Thoracic aorta (tissue), 2 donors: ENCODE measurements at places on chromosomes 1 and 21. TPM values are rescaled to one million over a fixed set of nuclear protein-coding genes. Genes with fewer than 3 reads are reported as not detected.

DNA sequence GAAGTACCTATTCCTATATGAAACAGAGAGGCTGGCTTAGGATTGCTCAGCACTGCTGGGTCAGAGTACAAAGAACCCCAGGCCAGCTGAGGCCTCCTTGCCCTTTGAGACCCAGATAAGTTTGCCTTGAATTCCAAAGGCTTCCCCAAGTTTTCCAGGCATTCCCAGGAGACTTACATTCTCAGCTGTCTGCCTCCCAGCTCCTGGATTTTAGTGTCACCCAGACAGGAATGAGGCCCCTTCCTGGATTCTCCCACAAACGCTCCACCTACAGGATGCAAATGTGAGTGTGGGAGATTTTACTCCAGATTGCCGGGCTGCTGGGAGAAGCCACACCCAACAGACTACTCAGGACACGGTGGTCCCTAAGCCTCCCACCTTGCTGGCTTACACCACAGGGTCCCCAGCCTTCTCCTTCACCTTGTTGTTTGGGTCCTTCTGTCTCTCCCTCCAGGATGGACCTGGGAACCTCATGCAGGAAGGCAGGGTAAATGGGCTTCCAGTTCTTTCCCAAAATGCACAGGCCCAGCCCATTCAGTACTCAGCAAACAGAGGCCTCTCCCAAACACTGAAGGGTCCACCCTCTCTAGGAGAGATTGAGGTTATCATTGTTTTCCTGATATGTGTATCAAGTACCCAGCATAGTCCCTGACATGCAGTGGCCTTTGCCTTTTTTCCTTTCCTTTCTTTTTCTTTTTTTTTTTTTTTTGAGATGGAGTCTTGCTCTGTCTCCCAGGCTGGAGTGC is 10.6 kb downstream of the RHBG start:
- no peak overlapping the region for H3K4me3 ChIP-seq
- no peaks in the 10 kb centered on the region for H3K36me3 ChIP-seq
- no peak overlapping the region for H3K27ac ChIP-seq

DNA sequence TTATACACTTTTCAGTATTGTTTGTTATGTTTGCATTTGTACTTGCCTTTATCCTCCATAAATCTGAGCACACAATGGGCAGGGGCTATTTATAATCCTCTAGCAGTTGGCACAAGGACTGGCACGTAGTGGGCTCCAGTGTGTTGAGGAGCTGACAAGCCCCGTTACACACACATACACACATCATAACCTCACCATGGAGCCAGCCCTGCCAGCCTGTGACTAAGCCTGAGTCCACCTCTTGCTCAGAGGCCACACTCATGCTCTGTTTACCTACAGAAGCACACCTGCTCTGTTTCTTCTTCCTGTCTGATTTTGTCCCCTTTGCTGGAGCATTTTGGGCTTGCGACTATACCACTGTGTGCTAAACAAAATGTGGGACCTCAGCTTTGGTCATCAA is 64.5 kb upstream of the SPATA6 start:
- no peak overlapping the region for H3K27ac ChIP-seq
- H3K4me3 ChIP-seq = no peak overlapping the region
- H3K36me3 ChIP-seq = no peaks in the 10 kb centered on the region
- no peak for DNase-seq
- peaks cover 13% of the 10 kb centered on the region for H3K4me1 ChIP-seq
- no peaks in the 10 kb centered on the region for H3K27me3 ChIP-seq

GRCh38 chr1:236107121-236107907 is 35.0 kb upstream of the GPR137B start:
- no peak overlapping the region for H3K4me3 ChIP-seq
- no peaks in the 10 kb centered on the region for H3K36me3 ChIP-seq
- no peak overlapping the region for H3K27ac ChIP-seq
- H3K27me3 ChIP-seq = no peaks in the 10 kb centered on the region
- DNase-seq = no peak

- DNase-seq = no peak
- H3K4me3 ChIP-seq = no peak overlapping the region
- no peak overlapping the region for H3K27ac ChIP-seq
- H3K36me3 ChIP-seq = no peaks in the 10 kb centered on the region
- peaks cover 4% of the 10 kb centered on the region for H3K4me1 ChIP-seq
Observed at GRCh38 chr1:44526295-44527073, 121.4 kb downstream of the RNF220 start.

GRCh38 chr1:67618285-67619018 is 66.5 kb upstream of the GADD45A start:
- H3K27ac ChIP-seq = peak overlapping the region; percentile 62
- H3K36me3 ChIP-seq = no peaks in the 10 kb centered on the region
- H3K4me1 ChIP-seq = peaks cover 5% of the 10 kb centered on the region
- H3K4me3 ChIP-seq = peak overlapping the region; percentile 56
- DNase-seq = peak; percentile 46

The FCER1A gene
- total RNA-seq = 2.7 TPM

GRCh38 chr1:149916898-149917252 is 769 bp downstream of the SV2A start:
- no peaks in the 10 kb centered on the region for H3K27me3 ChIP-seq
- H3K4me3 ChIP-seq = peak overlapping the region; percentile 93
- H3K27ac ChIP-seq = peak overlapping the region; percentile 63
- DNase-seq = no peak

GRCh38 chr1:206686478-206687249 is 2.0 kb downstream of the MAPKAPK2 start:
- H3K27ac ChIP-seq = peak overlapping the region; percentile 99
- DNase-seq = no peak
- no peaks in the 10 kb centered on the region for H3K27me3 ChIP-seq
- H3K4me1 ChIP-seq = peaks cover 60% of the 10 kb centered on the region
- no peaks in the 10 kb centered on the region for H3K36me3 ChIP-seq

- H3K36me3 ChIP-seq = no peaks in the 10 kb centered on the region
- H3K27me3 ChIP-seq = no peaks in the 10 kb centered on the region
- no peak for DNase-seq
- H3K4me3 ChIP-seq = no peak overlapping the region
Observed at GRCh38 chr1:162276493-162276892, 100.2 kb downstream of the SPATA46 start.

The CAPN8 gene
- 17.5 TPM for total RNA-seq

GRCh38 chr1:14549897-14550620 is 48.4 kb upstream of the KAZN start:
- H3K27ac ChIP-seq = no peak overlapping the region
- H3K4me1 ChIP-seq = no peaks in the 10 kb centered on the region
- H3K4me3 ChIP-seq = no peak overlapping the region
- H3K27me3 ChIP-seq = no peaks in the 10 kb centered on the region
- H3K36me3 ChIP-seq = no peaks in the 10 kb centered on the region

The GBP7 gene
- not detected for total RNA-seq

The NBPF4 gene
- total RNA-seq = not detected

DNA sequence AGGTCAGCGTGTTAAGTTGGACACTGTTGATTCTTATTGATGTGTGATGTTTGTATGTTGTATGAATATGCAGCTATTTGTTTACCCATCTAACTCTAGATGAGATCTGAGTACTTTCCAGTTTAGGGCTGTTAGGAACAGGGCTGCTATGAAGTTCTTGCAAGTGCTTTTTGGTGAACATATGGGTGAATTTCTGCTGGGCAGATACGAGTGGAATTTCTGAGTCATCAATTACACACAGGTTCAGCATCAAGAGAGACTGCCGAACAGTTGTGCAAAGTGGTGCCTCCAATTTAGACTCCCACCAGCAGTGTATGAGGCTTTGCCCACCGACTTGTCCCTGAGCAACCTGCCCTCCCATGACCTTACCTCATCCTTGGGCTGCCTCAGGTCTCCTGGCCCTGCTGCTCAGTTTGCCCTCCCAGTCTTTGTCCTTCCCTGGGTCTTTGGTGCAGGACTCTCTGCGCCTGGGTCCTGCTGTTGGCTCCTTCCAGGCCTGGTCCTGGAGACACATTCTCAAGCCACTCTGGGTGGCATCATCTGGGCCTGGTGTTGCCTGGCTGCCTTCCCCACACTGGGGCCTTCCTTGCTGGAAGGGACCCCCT is 343.6 kb downstream of the PTPRU start:
- no peak overlapping the region for H3K27ac ChIP-seq
- H3K36me3 ChIP-seq = no peaks in the 10 kb centered on the region
- no peaks in the 10 kb centered on the region for H3K4me1 ChIP-seq
- no peak for DNase-seq
- no peak overlapping the region for H3K4me3 ChIP-seq

- DNase-seq = no peak
- no peak overlapping the region for H3K27ac ChIP-seq
- H3K36me3 ChIP-seq = no peaks in the 10 kb centered on the region
- H3K4me1 ChIP-seq = peaks cover 14% of the 10 kb centered on the region
- H3K4me3 ChIP-seq = no peak overlapping the region
Observed at GRCh38 chr1:174995916-174996315, 3.8 kb upstream of the CACYBP start.

DNA sequence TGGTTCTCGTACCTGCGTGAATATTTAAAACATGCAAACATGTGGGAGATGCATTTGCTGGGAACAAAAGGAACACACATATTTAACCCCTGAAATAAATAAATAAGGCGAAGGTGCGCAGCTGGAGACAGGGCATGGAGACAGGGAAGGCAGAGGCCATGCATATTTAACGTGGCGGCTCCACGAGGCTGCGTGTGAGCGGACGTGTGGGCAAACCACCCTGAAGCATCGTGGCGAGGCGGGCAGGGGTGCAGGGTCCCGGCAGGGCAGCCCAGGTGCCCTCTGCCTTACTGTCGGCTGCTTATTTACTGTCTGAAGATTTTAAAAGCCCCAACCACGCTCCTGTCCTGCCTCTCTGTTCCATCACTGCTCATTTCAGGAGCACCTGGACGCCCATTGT is 104.0 kb upstream of the ACTRT2 start:
- H3K27me3 ChIP-seq = no peaks in the 10 kb centered on the region
- H3K27ac ChIP-seq = no peak overlapping the region
- no peaks in the 10 kb centered on the region for H3K36me3 ChIP-seq
- H3K4me3 ChIP-seq = no peak overlapping the region
- H3K4me1 ChIP-seq = peaks cover 5% of the 10 kb centered on the region

DNA sequence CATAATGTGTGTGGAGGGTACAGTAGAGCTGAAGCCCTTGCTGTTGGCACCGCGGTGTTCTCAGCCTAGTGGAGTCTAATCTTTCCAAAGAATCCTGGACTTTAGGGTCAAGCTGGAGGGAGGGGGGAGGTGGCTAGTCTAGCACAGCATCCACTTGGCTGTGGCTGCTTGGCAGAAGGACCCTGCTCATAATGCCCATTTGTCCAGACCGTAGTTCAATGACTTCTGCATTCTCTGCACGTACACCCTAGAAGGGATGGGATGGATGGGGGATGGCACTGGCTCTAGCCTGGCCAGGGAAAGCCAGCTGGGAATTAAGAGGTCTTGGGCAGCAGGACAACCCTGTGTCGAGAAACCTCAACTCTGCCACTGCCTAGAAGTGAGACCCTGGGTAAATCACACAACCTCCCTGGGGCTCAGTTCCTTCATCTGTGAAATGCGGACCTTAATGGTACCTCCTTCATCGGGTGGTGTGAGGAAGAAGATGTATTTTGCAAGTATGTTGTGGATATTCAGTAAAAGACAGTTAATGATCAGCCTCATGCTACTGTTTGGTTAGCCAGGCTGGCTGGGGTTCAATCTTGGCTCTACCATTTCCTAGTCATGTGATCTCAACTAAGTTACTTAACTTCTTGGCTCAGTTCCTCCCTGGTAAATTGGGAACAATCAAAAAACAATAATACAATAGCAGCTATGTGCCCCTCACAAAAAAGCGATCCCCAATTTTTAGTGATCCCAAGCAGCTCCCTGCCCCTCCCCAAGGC is 27.2 kb upstream of the CLIC4 start:
- no peaks in the 10 kb centered on the region for H3K36me3 ChIP-seq
- no peak for DNase-seq
- no peak overlapping the region for H3K4me3 ChIP-seq
- H3K27ac ChIP-seq = peak overlapping the region; percentile 86
- no peaks in the 10 kb centered on the region for H3K27me3 ChIP-seq

The CD101 gene
- total RNA-seq = 1.8 TPM

DNA sequence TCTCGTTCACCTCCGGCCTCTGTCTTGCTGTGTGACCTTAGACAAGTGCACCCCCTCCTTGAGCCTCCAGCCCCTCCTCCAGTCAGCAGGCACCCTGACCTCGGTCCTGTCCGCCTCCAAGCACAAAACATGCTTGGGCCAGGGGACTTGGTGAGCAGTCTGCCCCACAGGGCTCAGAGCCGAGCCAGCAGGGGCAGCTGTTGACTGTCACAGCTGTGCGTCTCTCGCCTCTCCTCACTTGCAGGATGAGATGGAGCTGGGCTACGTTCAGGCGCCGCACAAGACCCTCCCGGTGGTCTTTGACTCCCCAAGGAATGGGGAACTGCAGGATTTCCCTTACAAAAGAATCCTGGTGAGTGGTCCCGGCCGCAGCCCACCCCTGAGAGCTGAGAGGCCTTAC is 24.2 kb downstream of the PADI3 start:
- no peak overlapping the region for H3K27ac ChIP-seq
- DNase-seq = no peak
- H3K36me3 ChIP-seq = no peaks in the 10 kb centered on the region
- no peaks in the 10 kb centered on the region for H3K27me3 ChIP-seq

DNA sequence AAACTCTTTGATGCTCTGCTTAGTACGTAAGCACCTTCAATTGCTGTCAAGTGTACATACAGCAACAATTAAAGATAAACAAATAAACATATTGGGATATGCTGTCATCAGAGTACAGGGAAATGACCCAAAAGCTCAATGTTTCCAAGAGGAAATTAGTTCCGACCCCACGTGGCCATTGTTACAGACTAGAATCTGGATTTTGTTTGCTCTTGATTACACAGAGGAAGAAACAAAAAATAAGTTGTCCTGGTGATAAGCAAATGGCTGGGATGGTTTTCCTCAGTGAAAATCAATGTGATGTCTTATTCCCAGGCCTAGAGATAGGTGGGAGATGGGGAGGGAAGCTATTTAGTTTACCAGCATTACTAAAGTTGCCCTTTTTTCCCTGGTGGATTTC is 113.0 kb upstream of the UBE2U start:
- H3K27ac ChIP-seq = no peak overlapping the region
- H3K4me3 ChIP-seq = no peak overlapping the region
- peaks cover 47% of the 10 kb centered on the region for H3K4me1 ChIP-seq
- H3K27me3 ChIP-seq = no peaks in the 10 kb centered on the region

The FCGR2B gene
- 20.2 TPM for total RNA-seq

The CELSR2 gene
- total RNA-seq = 10.0 TPM

The OR6K3 gene
- not detected for total RNA-seq

The C4BPA gene
- not detected for total RNA-seq

GRCh38 chr21:44354001-44354405 is 582 bp downstream of the TRPM2 start:
- H3K27ac ChIP-seq = no peak overlapping the region
- no peaks in the 10 kb centered on the region for H3K36me3 ChIP-seq
- DNase-seq = no peak
- H3K27me3 ChIP-seq = no peaks in the 10 kb centered on the region

The JAM2 gene
- 10.2 TPM for total RNA-seq

The PGBD2 gene
- 6.5 TPM for total RNA-seq

DNA sequence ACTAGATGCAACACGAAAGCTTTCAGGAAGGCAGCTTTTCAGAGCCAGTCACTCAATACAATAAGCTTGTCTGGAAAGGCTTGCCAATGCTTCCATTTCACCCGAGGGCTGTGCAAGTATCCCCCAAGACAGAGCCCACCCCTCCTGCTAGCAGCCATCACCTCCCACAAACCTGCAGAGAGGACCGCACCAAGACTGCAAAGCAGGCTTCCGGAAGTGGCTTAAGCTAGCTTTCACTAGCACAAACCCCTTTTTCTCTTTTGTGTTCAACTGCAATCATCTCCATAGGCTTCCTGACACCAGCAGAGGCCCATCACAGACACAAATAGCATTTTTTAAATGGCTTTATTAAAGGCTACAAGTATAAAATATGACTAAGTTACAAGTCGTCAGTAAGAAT is 31.5 kb downstream of the C1orf198 start:
- H3K27ac ChIP-seq = peak overlapping the region; percentile 15
- H3K36me3 ChIP-seq = peaks cover 29% of the 10 kb centered on the region
- H3K4me1 ChIP-seq = peaks cover 25% of the 10 kb centered on the region
- H3K27me3 ChIP-seq = no peaks in the 10 kb centered on the region
- no peak for DNase-seq

The SYDE2 gene
- total RNA-seq = 17.0 TPM
